Naive thymus-derived CD8-positive, alpha-beta T cell (primary cell): ENCODE measurements at places on chromosomes 2 and 18. TPM values are rescaled to one million over a fixed set of nuclear protein-coding genes. Genes with fewer than 3 reads are reported as not detected.

Gene VWC2L
- polyA plus RNA-seq = not detected

DNA sequence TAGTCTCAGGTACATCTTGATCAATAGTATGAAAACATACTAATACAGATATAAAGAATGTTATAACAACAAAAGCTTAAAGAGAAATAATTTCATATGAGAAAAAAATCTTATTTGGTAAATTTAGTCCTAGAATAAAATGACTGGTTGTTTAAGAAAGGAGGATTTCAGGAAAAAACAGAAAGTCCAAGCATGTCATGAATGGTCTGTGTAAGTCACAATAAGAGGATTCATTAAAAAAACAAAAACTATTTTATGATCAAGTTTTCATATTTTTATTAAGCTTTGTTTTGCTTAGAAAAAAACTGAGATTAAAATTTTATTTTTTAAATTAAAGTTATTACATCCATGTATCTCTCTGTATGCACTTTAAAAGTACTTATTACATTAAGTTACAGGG lies 353.9 kb upstream of the SPHKAP start:
- DNase-seq = no peak

DNA sequence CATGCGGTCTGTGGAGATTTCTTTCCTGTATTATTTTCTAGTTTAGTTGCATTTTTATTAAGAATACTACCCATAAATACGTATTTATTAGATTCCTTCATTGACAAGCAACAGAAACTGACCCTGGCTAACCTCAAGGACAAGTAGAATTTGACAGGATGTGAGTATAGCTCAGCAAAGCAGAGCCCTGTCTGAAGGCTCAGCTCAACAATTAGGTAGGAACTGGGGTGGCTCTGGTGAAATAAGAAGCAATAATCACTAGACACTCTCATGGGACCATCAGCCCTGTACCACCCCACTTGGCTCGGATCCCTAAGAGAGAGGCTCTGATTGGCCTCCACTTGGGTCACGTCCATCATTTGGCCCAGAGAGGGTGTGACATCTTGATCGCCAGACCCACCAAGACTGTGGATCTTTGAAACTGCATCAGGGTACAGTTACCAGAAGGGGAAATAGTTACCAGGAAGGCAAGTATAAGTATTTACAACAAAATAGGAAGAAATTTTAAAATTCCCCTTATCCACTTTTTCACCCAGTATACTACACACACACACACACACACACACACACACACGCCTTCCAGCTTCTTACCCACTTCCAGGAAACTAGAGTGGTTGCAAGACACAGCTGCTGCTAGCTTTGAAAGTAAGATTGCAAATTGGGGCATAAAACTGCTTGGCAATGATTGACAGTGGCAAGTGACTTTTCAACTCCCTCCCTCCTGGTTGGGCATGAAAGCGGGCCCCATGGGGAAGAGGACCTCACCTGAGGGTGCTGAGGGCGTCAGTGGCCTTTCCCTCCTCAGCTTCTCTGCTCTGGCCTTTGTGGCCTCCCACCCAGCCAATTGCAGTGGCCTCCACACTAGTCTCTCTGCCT lies 41.8 kb downstream of the KCTD18 start:
- no peak for DNase-seq

DNA sequence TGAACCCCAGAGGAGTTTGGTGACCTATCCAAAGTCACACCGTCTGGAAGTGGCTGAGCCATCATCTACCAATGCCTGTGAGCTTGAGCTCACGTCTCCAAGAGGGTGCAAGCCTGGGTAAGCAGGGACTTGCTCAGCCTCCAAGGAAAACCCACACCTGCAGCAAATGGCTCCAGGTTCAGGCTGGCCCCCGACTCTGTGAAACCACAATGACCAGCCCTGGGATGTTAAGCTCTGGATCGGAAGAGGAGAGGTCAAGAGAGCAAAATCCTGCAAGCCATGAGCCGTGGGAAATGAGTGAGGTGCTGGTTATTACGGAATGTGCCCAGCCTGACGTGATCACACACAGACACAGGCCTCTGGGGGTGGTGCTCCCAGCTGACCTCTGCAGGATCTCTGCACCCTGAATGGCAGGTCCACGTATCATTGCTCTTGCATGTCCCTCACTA lies 94.1 kb upstream of the OTOS start:
- no peak for DNase-seq

DNA sequence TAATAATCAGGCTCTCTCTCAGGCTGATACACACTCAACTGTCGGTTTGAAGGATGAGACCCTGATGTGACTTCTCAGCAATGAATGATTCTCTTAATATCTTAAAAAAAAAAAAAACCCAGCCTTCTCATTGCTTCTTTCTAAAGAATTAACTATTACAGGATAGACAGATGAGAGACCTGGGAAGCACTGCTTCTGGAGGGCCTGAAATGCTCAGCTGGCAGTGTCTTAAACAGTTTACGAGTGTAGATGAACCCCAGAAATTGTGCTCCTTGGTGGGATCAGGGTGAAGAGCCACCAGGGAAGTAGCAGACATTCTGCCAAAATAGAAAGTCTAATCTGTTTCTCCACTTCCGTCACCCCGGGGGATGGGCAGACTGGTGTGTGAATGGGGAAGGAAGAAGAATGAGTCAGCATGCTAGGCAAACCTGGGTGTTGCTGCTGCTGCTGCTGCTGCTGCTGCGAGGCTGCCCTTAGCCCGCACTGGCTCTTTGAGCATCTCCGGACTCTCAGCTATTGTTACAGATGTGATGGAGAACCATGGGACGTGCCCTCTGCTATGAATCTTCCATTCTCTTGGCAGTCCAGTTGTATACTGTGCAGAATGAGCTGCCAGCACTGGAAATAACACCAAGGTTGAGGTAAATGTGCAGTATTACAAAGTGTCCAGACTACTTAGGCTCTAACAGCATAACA lies 158.4 kb downstream of the SETBP1 start:
- peak; percentile 2 for DNase-seq

GRCh38 chr18:48872234-48873145 lies 78.3 kb downstream of the SMAD7 start:
- no peak for DNase-seq

DNA sequence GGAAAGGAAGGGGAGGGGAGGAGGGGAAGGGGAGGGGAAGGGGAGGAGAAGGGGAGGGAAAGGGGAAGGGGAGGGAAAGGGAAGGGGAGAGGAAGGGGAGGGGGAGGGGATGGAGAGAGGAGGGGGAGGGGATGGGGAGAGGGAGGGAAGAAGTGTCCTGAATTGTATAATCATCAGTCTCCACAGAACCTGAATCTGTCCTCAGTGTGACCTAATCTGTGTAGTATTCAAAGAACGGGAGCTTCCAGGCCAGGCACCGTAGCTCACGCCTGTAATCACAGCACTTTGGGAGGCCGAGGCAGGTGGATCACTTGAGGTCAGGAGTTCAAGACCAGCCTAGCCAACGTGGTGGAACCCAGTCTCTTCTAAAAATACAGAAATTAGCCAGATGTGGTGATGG lies 41.1 kb upstream of the CCDC150 start:
- DNase-seq = no peak

DNA sequence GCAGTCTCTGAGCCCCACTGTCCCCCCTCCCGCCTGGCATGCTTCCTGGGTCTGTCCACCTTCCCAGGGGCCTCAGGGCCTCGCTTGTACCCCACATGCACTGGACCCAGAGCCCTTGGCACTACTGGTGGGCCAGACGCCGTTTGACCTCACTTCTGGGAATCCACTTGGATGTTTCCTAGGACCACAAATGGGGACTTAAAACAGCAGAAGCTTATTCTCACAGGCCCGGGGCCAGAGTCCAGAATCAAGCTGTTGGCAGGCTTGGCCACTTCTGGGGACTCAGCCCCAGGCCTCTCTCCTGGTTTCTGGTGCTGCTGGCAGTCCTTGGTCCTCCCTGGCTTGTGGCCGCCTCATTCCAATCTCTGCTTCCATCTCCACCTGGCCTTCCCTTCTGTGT lies 19.6 kb downstream of the ANO7 start:
- no peak for DNase-seq

DNA sequence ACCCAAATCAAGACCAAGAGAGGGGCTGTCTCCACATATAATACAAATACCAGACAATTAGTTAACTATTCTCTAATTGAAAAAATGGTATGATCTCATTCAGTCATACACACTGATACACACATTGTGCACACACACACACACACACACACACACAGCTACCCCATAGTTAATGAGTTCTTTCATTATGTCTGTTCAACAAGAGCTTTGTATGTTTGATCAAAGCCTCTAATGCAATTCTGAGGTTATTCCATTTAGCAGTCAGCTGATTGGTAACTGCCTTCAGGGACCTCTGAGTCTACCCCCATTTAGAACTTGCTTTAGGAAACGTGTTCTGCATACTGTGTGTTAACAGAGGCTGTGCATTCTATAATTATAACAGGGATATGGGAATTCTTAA lies 741.4 kb upstream of the LRRTM4 start:
- no peak for DNase-seq

GRCh38 chr2:44273596-44273995 lies 1.7 kb upstream of the SLC3A1 start:
- DNase-seq = no peak

GRCh38 chr2:217060951-217061547 lies 201.2 kb upstream of the TNP1 start:
- DNase-seq = no peak

DNA sequence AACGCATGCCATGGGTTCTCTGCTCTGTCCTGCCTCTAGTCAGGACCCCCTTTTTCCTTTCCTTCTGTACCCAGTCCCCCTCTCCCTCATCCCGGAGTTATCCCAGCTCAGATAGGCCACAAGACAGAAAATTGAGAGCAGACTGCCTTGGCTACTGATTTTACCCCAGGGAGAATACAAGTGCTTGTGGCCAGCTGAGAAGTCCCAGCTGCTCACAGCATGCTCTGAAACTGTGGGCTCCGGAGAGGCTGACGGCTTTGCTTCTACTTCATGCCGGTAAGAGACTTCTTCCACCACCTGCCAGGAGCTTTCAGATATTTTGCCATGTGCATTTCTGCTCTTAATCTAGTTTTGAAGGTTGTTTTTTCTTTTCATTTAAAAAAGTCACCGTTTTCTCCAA lies 20.0 kb upstream of the SIX2 start:
- DNase-seq = no peak

Gene COLEC12
- polyA plus RNA-seq = not detected

DNA sequence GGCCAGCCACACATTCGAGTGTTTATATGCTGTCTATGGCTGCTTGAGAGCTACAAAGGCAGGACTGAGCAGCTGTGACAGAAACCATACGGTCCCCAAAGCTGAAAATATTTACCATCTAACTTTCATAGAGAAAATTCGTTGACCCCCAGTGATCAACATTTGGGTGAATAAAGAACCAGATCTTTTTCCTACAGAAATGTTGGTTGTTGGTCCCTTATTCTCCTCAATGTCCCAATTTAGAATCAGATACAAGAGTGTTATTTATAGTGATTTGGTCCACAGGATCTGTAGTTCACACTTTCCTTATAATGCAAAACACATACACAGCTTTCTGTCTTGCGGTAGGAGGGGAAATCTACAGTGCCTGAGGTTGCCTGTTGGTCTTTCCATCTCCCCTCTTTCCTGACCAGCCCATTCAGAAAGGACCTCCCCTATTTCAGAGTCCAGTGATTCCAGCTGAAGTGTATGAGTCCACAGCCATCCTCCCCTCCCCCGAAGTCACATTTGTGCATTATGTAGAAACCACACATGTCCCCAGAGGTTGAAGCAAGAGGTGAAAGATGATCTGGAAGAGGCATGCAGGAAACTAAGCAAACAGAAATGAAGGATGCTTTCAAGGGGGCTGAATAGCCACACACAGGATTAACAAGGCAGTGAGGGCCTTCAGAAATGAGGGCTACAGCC lies 61.9 kb downstream of the SPRED2 start:
- no peak for DNase-seq

Gene CYP27A1
- 0.27 TPM for polyA plus RNA-seq

- DNase-seq = no peak
These were observed 56.8 kb downstream of the RNF144A start for GRCh38 chr2:6973895-6974545.

GRCh38 chr2:163697846-163698637 lies 37.8 kb downstream of the FIGN start:
- DNase-seq = no peak

Gene GALR1
- not detected for polyA plus RNA-seq

Gene OSR1
- not detected for polyA plus RNA-seq

GRCh38 chr2:39264733-39265132 lies 21.0 kb upstream of the CDKL4 start:
- no peak for DNase-seq

GRCh38 chr2:132256251-132256902 lies 94.6 kb upstream of the ANKRD30BL start:
- DNase-seq = no peak

- DNase-seq = peak; percentile 73
These were observed 30.4 kb downstream of the TOGARAM2 start for GRCh38 chr2:29011418-29012060.

- DNase-seq = no peak
These were observed 9.3 kb downstream of the ITSN2 start for GRCh38 chr2:24350826-24351626.

Gene SCN3A
- not detected for polyA plus RNA-seq

DNA sequence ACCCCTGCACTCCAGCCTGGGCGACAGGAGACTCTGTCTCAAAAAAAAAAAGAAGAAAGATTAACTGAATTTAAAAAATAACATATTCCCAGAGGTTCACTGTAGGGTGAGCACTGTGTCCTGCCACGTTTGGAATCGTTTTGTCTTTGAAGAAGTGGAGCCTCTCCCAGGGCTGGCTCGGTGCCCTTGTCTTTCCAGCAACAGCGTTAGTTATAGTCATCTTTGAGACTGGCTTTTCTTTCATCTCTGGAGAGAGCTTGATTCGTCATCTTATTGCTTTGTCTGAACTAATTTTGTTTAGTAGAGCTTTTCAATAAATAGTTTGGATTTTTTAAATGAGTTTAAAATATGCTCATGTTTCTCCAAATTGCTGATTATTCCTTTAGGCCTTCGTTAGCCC lies 50.5 kb downstream of the IMPA2 start:
- DNase-seq = no peak

DNA sequence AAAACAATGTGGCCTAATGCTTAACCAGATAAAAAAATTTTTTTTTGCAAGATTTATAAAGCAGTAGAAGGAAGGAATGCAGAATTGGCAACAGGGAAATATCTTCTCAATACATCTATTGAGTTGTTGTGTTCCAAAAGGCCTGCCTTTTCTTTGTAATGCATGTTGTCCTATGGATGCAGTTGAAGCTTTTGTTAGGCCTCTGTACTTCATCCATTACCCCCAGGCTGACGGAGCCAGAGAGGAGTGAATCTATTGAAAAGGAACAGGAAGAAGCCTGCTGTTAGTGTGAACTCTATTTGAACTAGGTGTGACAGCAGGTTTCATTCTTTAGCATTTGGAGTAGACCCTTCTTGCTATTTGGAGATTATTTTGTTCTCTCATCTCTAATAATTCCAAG lies 56.5 kb downstream of the MTX2 start:
- DNase-seq = no peak

Gene CCNT2
- polyA plus RNA-seq = 20.7 TPM

DNA sequence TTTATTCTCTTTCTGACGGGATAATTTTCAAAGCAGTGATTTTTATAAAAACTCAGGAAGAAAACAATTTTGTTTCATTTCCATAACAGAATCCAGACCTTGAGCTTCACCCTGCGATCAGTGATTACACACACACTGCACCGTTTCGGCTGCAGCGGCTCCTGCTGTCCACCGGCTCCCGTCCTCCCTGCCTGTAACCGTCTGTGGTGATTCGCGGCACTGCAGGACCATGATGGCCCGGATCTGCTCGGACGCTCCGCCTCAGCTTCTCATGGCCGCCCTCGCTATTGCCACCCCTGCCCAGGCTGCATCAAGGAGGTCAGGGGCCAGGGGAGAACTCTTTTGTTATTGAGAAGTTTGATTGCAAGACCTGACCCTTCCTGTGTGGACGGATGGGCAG lies 246.1 kb downstream of the TWIST2 start:
- no peak for DNase-seq
